ENCODE measurements at places on chromosomes 3 and 15. TPM values are rescaled to one million over a fixed set of nuclear protein-coding genes. Genes with fewer than 3 reads are reported as not detected.

- no peak for DNase-seq
Observed at GRCh38 chr15:93358166-93359059, 269.4 kb upstream of the RGMA start.

GRCh38 chr3:56894881-56895431, 93.2 kb upstream of the ARHGEF3 start:
- DNase-seq, result no peak

DNA sequence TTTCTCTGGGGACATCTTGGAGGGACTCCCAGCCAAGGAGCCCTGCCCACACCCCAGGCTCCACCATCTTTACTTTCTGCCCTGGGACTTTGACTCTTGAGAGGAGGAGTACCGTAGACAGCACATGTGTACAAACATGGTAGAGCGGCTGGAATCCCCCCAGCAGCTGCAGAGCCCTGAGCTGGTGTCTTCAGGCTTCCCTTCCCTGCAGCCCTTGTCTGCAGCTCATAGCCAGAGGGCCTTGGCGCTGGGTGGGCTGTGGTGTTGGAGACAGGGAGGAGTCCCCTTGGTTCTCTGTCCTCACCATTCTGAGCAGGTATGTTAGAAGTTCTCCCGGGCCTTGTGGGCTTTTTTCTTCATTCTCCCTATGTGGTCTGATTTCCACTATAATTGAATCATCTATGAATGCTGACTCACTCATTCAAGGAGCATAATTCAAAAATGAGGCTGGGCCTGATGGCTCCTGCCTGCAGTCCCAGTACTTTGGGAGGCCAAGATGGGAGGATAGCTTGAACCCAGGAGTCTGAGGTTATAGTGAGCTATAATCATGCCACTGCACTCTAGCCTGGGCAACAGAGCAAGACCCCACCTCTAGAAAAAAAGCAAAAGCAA, 97.8 kb upstream of the MEF2A start:
- no peak for DNase-seq

DNA sequence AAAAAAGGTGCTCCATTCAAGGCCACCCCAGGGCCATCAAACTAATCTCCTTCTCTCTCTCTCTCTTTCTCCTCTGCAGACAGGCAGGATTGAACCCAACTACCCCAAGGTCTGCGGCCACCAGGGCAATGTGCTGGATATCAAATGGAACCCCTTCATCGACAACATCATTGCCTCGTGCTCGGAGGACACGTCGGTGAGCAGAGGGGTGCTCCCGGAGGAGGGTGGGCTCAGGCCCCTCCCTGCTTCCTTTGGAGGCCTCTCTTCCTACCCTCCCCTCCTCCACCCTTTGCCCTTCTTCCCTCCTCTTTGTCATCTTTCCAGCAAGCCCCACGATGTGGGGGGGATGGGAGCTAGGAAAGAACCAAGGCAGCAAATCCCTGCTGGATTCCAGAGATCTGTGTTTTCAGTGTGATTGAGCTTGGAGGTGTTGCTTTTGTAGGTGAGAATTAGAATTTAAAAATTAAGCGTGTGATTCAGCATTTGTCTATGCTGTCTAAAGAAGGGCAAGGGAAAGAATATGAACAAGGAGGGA, 116.3 kb downstream of the CORO2B start:
- no peak for DNase-seq

- no peak for DNase-seq
Observed at GRCh38 chr3:176190755-176191154, 1006.5 kb downstream of the TBL1XR1 start.

GRCh38 chr3:52882377-52882776, 15.0 kb downstream of the STIMATE start:
- no peak for DNase-seq

DNA sequence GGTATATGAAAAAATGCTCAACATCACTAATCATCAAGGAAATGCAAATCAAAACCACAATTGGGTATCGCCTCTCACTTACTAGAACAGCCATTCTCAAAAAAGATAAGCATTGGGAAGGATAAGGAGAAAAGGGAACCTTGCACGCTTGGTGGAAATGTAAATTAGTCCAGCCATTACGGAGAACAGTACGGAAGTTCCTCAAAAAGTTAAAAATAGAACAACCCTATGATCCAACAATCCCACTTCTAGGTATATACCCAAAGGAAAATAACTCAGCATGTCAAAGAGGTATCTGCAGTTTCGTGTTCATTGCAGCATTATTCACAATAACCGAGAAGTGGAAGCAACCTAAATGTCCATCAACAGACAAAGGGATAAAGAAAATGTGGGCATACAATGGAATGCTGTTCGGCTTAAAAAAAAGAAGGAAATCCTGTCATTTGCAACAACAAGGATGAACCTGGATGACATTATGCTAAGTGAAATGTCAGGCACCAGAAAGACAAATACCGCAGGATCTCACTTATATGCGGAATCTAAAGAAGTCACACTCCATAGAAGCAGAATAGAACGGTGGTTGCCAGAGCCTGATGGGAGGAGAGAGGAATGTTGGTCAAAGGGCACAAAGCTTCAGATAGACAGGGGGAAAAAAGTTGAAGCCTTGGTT, 11.7 kb upstream of the CMTM7 start:
- no peak for DNase-seq

- no peak for DNase-seq
Observed at GRCh38 chr3:115095236-115095635, 51.9 kb downstream of the ZBTB20 start.

- DNase-seq, result no peak
Observed at GRCh38 chr3:124513610-124513997, 216.6 kb upstream of the UMPS start.

- DNase-seq, result no peak
Observed at GRCh38 chr15:49428409-49429095, 5.5 kb downstream of the FGF7 start.

- no peak for DNase-seq
Observed at GRCh38 chr15:76380249-76380648, 43.7 kb downstream of the ISL2 start.

GRCh38 chr3:16803019-16803418, 81.7 kb upstream of the PLCL2 start:
- DNase-seq, result no peak

DNA sequence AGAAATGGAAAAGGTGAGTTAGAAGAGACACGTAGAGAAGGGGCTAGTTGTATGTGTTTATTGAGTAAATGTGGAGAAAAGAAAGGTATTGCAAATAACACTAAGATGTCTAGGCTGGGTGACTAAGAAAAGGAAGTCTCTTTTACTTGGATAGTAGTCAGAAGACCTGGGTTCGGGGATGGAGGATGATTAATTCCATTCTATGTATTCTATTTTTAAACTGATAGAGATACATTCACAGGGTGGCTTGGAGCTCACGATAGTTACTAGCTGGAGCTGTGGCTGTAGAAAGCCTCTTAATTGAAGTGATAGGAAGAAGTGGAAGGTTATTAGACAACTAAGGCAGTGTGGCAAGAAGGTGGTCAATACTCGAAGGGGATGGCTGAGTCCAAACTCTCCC, 65.9 kb upstream of the TNIK start:
- DNase-seq, result no peak

GRCh38 chr3:152355744-152356665, 87.3 kb downstream of the MBNL1 start:
- no peak for DNase-seq

DNA sequence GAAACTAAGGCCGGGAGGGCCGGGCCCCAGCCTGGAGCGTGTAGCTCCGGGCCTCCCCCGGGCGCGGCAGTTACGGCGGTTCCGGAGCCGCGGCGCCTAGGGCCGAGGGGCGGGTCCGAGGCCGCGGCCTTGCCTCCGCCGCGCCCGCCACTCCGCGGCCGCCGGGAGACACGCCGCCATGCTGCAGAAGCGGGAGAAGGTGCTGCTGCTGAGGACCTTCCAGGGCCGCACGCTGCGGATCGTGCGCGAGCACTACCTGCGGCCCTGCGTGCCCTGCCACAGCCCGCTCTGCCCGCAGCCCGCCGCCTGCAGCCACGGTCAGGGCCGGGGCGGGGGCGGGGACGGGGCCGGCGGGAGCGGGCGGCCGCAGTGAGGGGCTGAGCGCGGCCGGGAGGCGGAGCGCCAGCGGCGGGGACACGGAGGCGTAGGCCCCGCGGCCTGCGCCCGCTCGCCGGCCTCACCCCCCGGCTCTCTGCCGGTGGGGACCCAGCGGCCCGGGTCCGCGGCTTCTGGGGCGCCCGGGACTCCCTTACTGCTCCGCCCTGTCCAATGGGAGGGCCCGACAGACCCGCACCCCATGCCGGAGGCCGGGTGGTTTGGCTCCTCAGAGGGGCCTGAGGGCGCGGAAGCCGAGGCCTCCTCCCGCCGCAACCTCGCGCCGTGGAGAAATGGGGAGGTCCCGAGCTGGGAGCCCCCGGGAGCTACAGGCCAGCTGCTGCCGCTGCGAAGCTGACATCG, at the start of gene DIS3L:
TSS of gene DIS3L (plus strand) at position 150 of the 738 bp plus-strand sequence. CDS start at position 179, 29 bp downstream.
- peak; percentile 68 for DNase-seq

GRCh38 chr3:78035131-78035641, 995.3 kb downstream of the ROBO2 start:
- DNase-seq, result no peak

DNA sequence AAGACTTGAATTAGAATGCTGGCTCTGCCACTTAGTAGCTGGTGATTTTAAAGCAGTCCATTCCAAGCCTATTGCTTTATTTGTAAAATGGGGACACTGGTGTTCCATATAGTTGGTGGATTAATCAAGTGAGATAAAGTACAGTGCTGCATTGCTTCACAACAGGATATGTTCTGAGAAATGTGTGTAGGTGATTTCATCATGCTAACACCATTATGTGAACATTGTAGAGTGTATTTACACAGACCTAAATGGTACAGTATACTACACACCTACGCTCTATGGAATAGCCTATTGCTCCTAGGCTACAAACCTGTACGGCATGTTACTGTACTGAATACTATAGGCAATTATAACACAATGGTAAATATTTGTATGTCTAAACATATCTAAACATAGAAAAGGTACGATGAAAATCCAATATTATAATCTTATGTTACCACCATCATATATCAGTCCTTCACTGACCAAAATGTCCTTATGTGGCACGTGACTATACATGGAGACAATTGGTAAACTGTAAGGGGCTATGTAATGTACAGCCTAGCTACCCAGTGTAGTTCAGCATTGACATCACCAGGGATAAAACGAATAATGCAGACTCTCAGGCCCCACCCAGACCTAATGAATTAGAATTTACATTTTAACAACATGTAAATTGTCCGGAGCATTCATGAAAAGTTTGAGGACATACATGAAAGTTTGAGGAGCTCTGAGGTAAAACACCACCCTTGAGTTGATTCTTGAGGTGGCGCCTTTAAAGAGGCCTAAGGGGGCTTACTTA, 121.4 kb upstream of the BFSP2 start:
- no peak for DNase-seq

GRCh38 chr15:50315814-50316630, 39.0 kb downstream of the GABPB1 start:
- DNase-seq, result peak; percentile 24

- no peak for DNase-seq
Observed at GRCh38 chr3:23325466-23326065, 122.4 kb downstream of the UBE2E2 start.

- no peak for DNase-seq
Observed at GRCh38 chr3:17782751-17783150, 40.3 kb upstream of the TBC1D5 start.

GRCh38 chr3:32963871-32964270, 12.4 kb downstream of the CCR4 start:
- no peak for DNase-seq

DNA sequence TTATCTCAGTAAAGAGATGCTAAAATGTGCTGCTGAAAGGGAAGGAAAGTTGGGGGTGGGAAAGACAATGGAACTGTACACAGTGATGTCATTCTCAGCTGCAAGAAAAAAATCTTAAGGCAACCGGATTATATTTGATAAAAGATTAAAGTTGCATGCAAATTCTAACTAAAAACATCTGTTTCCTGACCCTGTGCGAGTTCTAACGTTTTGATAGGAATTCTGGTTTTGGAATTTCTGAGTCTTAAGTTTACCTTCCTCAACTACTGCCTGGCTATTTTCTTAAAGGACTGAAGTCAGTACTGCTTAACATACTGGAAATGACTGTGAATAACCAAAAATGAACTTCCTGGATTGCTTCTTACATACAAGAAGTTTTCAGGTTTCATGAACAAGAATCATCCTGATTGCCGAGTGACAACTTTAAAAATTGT, 115.5 kb downstream of the SLC25A26 start:
- no peak for DNase-seq

- no peak for DNase-seq
Observed at GRCh38 chr3:134869153-134869726, 74.2 kb downstream of the EPHB1 start.

DNA sequence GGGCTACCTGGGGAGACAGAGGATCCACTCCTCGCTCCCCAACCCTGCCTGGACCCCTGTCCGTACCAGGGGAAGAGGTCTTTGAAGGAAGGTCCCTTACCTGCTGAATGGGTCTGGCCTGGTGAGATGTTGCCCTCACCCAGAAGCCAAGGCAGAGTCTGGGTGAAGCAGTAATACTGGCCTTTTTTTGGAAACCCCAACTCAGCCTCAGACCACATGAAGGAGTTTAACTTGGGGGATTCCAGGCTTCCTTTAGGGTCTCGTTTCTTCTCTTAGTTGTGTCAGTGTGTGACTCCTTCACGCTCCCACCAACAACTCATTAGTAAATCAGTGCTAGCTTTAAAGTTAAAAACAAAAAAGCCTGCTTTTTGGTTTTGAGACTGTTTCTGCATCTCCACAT, 45.6 kb downstream of the RTP1 start:
- DNase-seq, result no peak

DNA sequence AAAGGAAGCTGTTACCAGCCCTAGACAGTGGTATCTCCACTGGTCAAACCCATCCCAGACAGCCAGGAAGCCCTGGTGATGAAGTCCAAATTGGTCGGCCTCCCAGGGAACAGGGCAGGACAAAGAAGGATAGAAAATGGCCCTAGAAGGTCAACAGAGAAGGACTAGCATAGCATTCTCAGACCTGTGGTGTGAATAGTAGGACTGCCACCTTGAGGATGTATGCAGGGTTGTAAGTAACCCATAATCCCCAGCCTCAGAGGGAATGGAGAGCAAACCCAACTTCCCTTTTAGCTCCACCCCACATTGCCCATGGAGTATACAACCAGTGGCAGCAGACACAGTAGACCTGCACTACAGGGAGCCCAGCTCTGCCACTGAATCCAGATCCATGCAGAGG, 68.6 kb upstream of the EIF1B start:
- no peak for DNase-seq

GRCh38 chr15:39589193-39589814, 8.4 kb downstream of the THBS1 start:
- no peak for DNase-seq

WDR5B gene
- total RNA-seq, result 3.1 TPM

MAP3K13 gene
- total RNA-seq, result 20.6 TPM

GSK3B gene
- 31.7 TPM for total RNA-seq

FSIP1 gene
- total RNA-seq, result not detected

KLHL40 gene
- total RNA-seq, result not detected

GRK7 gene
- not detected for total RNA-seq

PLCH1 gene
- total RNA-seq, result 5.6 TPM

CCR8 gene
- total RNA-seq, result not detected

LMOD3 gene
- not detected for total RNA-seq

IL17RB gene
- 2.7 TPM for total RNA-seq

GLDN gene
- not detected for total RNA-seq

OCA2 gene
- total RNA-seq, result 1.5 TPM

LIPH gene
- 14.8 TPM for total RNA-seq

SLC22A14 gene
- total RNA-seq, result not detected
